ENCODE measurements at places on chromosomes 12 and 14.

DNA sequence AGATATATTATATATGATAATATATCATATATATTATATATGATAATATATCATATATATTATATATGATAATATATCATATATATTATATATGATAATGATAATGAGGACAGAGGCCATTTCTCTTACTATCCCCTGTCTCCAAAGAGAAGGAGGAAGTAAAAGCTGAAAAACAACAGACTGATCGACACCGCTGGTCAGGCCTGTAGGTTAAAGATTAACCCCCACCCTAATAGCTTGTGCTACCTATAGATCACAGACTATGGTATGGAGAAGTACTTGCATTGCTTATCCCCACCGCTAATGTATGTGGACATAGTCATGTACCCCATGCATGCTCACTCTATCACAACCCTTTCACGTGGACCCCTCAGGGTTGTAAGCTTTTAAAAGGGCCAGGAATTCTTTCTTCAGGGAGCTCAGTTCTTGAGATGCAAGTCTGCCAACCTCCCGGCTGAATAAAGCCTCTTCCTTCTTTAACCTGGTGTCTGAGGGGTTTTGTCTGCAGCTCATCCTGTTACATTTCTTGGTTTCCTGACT, 786.1 kb upstream of the TMEM132C start:
- no peak overlapping the region for H3K27ac ChIP-seq
- H3K36me3 ChIP-seq = no peaks in the 10 kb centered on the region
- H3K4me1 ChIP-seq = no peaks in the 10 kb centered on the region
- no peaks in the 10 kb centered on the region for H3K27me3 ChIP-seq
- H3K4me3 ChIP-seq = no peak overlapping the region

- no peak overlapping the region for H3K27ac ChIP-seq
- no peak for DNase-seq
- H3K4me1 ChIP-seq = peaks cover 29% of the 10 kb centered on the region
- H3K4me3 ChIP-seq = no peak overlapping the region
These were observed 66.5 kb upstream of the MAX start for GRCh38 chr14:65168840-65169239.

- no peaks in the 10 kb centered on the region for H3K27me3 ChIP-seq
- DNase-seq = no peak
- H3K4me3 ChIP-seq = no peak overlapping the region
- H3K27ac ChIP-seq = no peak overlapping the region
These were observed 4.3 kb downstream of the INF2 start for GRCh38 chr14:104693482-104694431.

- no peak for DNase-seq
- peaks cover 23% of the 10 kb centered on the region for H3K4me1 ChIP-seq
- peak overlapping the region; percentile 64 for H3K4me3 ChIP-seq
- H3K27me3 ChIP-seq = peaks cover 7% of the 10 kb centered on the region
- H3K27ac ChIP-seq = no peak overlapping the region
These were observed 707 bp upstream of the MED6 start for GRCh38 chr14:70601162-70601561.

- peaks cover 6% of the 10 kb centered on the region for H3K27me3 ChIP-seq
- H3K4me3 ChIP-seq = no peak overlapping the region
- no peak for DNase-seq
- H3K4me1 ChIP-seq = no peaks in the 10 kb centered on the region
- H3K36me3 ChIP-seq = no peaks in the 10 kb centered on the region
- H3K27ac ChIP-seq = no peak overlapping the region
These were observed 27.8 kb downstream of the KCNA5 start for GRCh38 chr12:5071496-5071895.

DNA sequence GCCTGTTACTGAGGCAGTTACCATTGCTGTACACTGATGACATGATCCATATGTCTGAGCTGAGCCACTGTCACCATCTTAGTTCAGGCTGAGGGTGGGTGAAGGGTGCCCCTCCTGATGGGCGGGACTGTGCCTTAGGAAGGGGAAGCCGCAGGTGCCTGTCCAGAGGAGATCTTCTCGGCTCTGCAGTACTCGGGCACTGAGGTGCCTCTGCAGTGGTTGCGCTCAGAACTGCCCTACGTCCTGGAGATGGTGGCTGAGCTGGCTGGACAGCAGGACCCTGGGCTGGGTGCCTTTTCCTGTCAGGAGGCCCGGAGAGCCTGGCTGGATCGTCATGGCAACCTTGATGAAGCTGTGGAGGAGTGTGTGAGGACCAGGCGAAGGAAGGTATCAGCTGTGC, 3.7 kb downstream of the RNF31 start:
- no peak for DNase-seq
- peaks cover 45% of the 10 kb centered on the region for H3K36me3 ChIP-seq
- H3K4me1 ChIP-seq = peaks cover 21% of the 10 kb centered on the region
- no peaks in the 10 kb centered on the region for H3K27me3 ChIP-seq
- no peak overlapping the region for H3K27ac ChIP-seq
- no peak overlapping the region for H3K4me3 ChIP-seq

GRCh38 chr12:129080821-129081220, 227.5 kb downstream of the GLT1D1 start:
- DNase-seq = no peak
- no peaks in the 10 kb centered on the region for H3K4me1 ChIP-seq
- H3K27me3 ChIP-seq = no peaks in the 10 kb centered on the region
- H3K36me3 ChIP-seq = no peaks in the 10 kb centered on the region

DNA sequence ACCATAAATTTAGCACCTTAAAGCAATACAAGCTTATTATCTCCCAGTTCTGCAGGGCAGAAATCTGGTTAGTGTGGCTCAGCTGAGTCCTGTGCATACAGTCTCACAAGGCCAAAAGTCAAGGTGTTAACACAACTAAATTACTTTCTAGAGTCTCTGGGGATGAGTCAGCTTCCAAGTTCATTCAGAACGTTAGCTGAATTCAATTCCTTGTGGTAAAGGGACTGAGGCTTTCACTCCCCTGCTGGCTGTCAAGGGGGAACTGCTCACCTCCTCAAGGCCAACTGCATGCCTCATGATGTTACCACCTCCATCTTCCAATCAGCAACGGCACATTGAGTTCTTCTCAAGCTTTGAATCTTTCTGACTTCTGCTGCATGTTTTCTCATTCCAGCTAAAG, 27.6 kb downstream of the EML5 start:
- DNase-seq = no peak
- no peaks in the 10 kb centered on the region for H3K27me3 ChIP-seq

DNA sequence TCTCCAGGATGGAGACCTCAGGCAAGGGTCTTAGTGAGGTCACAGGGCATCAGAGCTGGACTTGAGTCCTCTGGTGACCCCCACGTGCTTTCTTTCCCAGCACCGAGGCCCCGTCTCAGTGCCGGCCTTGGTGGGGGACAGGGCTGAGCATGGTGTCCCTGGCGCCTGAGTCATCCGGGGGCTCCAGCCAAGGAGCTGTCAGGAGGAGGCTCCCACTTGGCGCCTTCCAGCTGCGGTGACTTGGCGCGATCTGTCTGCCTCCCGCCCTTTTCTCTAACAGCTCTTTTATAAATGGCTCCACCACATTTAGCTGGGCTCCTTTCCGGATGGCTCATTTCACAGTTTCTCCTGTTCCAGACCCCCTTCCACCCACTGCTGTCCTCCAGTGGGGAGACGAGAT, 60.4 kb downstream of the PRMT8 start:
- no peak for DNase-seq
- no peak overlapping the region for H3K4me3 ChIP-seq
- H3K27me3 ChIP-seq = peaks cover 14% of the 10 kb centered on the region
- no peaks in the 10 kb centered on the region for H3K4me1 ChIP-seq

GRCh38 chr12:49646871-49647654, 23.7 kb downstream of the PRPF40B start:
- H3K27me3 ChIP-seq = no peaks in the 10 kb centered on the region
- no peak overlapping the region for H3K4me3 ChIP-seq
- no peaks in the 10 kb centered on the region for H3K36me3 ChIP-seq
- H3K4me1 ChIP-seq = peaks cover 56% of the 10 kb centered on the region

GRCh38 chr12:42365486-42365885, 39.5 kb downstream of the PPHLN1 start:
- no peak for DNase-seq
- 0 out of 2 replicates have a peak, but pooled peaks cover 5% of the 10 kb centered on the region for H3K4me1 ChIP-seq
- H3K27ac ChIP-seq = no peak overlapping the region
- no peaks in the 10 kb centered on the region for H3K27me3 ChIP-seq

GRCh38 chr14:76480426-76480825, 104.5 kb downstream of the ESRRB start:
- no peaks in the 10 kb centered on the region for H3K27me3 ChIP-seq
- no peaks in the 10 kb centered on the region for H3K36me3 ChIP-seq
- no peak for DNase-seq
- H3K4me3 ChIP-seq = no peak overlapping the region
- H3K27ac ChIP-seq = no peak overlapping the region
- no peaks in the 10 kb centered on the region for H3K4me1 ChIP-seq

GRCh38 chr12:94721173-94721572, 70.8 kb upstream of the TMCC3 start:
- H3K27me3 ChIP-seq = no peaks in the 10 kb centered on the region
- DNase-seq = no peak
- no peak overlapping the region for H3K4me3 ChIP-seq
- H3K36me3 ChIP-seq = no peaks in the 10 kb centered on the region
- H3K4me1 ChIP-seq = no peaks in the 10 kb centered on the region
- H3K27ac ChIP-seq = no peak overlapping the region

- peaks cover 12% of the 10 kb centered on the region for H3K4me1 ChIP-seq
- no peak for DNase-seq
- H3K27me3 ChIP-seq = peaks cover 7% of the 10 kb centered on the region
- H3K36me3 ChIP-seq = no peaks in the 10 kb centered on the region
- H3K4me3 ChIP-seq = no peak overlapping the region
- no peak overlapping the region for H3K27ac ChIP-seq
These were observed 33.3 kb upstream of the BEGAIN start for GRCh38 chr14:100620255-100621100.

DNA sequence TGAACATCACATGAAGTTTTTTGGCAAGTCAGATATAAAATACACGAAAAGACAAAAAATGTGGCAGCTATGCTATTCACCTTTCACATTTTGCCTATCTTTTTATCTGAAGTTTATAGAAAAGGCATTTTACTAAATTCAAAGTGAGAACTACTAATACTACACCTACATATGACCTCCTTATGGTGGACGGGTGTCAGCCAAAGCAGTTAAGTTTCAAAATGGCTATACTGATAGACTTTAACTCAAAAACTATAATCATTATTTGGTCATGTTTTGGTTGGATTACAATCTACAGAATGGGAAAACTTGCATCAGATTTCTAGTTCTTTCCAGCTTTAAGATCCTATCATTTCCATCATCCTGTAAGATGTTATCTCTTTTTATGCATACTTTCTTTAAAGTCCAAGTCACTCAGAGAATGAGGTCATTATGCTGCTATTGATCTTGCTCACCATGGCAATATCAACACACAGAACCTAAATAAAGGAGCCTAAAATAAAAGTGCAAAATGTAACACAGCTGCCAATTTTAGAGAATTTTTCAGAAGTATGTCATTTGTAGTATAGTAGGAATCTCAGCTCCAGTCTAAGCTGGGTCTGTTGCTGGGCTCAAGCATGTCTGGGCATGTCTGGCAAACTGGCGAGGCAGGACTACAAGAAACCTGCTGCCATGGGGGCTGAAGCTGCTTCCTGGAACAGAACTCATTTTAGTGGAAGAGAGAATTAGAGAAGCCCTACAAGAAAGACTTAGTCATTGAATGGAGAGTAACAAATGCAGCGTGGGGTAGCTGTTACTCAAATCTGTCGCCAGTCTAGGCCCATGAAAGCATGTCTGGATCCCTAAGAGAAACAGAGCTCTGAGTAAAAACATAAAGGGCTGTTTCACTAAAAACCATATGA, 7.6 kb upstream of the AEBP2 start:
- no peaks in the 10 kb centered on the region for H3K27me3 ChIP-seq
- peaks cover 22% of the 10 kb centered on the region for H3K4me1 ChIP-seq

DNA sequence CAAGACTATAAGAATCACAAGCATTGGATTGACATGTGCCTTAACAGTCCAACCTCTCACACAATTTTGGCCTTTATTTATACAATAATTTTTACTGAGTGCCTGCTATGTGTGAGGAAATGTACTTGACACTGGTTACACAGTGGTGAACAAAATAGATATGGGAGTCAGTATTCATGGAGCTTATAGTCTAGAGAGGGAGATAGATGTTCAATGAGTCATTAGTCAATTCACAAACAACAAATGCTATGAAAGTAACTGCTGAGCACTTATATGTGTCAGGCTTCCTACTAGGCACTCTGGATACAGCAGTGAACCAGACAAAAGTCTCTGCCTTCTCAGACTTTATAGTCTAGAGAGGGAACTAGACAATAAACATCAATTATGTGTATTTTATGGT, 3.7 kb downstream of the CFAP54 start:
- no peak overlapping the region for H3K27ac ChIP-seq
- H3K27me3 ChIP-seq = no peaks in the 10 kb centered on the region
- peaks cover 19% of the 10 kb centered on the region for H3K4me1 ChIP-seq
- no peaks in the 10 kb centered on the region for H3K36me3 ChIP-seq
- H3K4me3 ChIP-seq = no peak overlapping the region

DNA sequence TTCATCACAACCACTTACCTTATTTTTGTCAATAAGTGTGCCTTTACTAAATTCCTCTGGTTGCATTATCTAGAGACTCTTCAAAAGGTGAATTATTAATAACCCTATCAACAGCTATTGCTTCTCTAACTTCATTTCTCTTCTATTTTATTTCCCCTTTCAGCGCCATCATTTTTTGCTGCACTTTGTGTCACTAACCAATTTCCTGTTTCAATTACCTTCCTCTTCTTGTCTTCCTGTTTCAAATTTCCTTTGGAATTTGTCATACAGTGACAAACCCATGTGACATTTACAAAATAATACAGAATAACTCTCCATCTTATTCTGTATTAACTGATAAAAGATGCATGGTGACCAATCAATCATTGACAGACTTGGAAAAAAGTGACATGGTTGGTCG, 12.2 kb upstream of the CLEC2A start:
- H3K27me3 ChIP-seq = no peaks in the 10 kb centered on the region
- H3K4me1 ChIP-seq = no peaks in the 10 kb centered on the region
- H3K4me3 ChIP-seq = no peak overlapping the region
- no peak overlapping the region for H3K27ac ChIP-seq
- DNase-seq = no peak
- no peaks in the 10 kb centered on the region for H3K36me3 ChIP-seq

DNA sequence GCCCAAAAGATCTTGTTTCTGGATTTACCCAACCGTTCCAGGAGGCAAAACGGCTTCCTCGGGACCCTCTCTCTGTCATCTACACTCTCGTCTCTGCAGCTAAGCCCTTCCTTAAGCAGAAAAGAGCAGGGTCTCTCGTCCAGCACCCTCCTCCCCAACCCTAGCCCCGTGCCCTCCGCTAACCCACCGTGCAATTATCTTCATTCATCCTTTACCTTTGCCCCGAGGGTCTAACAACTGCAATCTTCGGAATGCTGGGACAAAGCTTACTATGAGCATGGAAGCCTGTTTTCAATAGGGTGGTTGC, 276 bp upstream of the BMAL2 start:
- DNase-seq = no peak
- H3K36me3 ChIP-seq = no peaks in the 10 kb centered on the region
- peaks cover 47% of the 10 kb centered on the region for H3K4me1 ChIP-seq
- no peaks in the 10 kb centered on the region for H3K27me3 ChIP-seq
- peak overlapping the region; percentile 82 for H3K4me3 ChIP-seq

GRCh38 chr14:22268875-22269274, 320.1 kb downstream of the DAD1 start:
- no peaks in the 10 kb centered on the region for H3K36me3 ChIP-seq
- no peaks in the 10 kb centered on the region for H3K4me1 ChIP-seq
- H3K27me3 ChIP-seq = peaks cover 3% of the 10 kb centered on the region
- DNase-seq = no peak

Measured in HepG2 (cell line).